Esophagus muscularis mucosa (tissue), 4 donors: ENCODE measurements at places on chromosomes 16 and 17. TPM values are rescaled to one million over a fixed set of nuclear protein-coding genes. Genes with fewer than 3 reads are reported as not detected.

The TEKT3 gene
- not detected for total RNA-seq

The HS3ST2 gene
- 0.71 TPM for total RNA-seq

The CACNG1 gene
- not detected for total RNA-seq

The C17orf78 gene
- total RNA-seq, result not detected

- DNase-seq, result no peak
These were observed 1.3 kb upstream of the SUZ12 start for GRCh38 chr17:31935512-31935911.

GRCh38 chr17:32241640-32242039 is 24.0 kb upstream of the RHBDL3 start:
- DNase-seq, result no peak

DNA sequence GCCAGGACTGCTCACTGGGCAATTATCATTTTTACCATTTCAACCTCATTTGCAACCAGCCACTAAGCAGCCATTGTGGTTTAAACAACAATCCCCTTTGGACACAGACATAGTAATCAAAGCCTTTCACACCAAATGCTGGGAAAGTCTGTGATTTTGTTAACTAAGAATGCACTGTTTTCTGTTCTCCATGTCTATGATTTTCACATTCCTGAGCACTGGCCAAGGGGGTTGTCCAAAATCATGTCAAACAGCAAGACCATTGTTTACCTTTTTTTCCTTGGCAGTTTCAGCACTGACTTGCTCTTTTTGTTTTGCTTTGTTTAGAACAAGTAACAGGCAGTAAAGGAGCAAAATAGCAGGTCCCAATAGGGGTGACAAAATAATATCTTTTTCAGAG is 106.3 kb upstream of the SIAH1 start:
- DNase-seq, result no peak

- DNase-seq, result no peak
These were observed 73.7 kb downstream of the SREBF1 start for GRCh38 chr17:17763136-17763535.

- no peak for DNase-seq
These were observed 24.6 kb downstream of the TMEM11 start for GRCh38 chr17:21189361-21189760.

DNA sequence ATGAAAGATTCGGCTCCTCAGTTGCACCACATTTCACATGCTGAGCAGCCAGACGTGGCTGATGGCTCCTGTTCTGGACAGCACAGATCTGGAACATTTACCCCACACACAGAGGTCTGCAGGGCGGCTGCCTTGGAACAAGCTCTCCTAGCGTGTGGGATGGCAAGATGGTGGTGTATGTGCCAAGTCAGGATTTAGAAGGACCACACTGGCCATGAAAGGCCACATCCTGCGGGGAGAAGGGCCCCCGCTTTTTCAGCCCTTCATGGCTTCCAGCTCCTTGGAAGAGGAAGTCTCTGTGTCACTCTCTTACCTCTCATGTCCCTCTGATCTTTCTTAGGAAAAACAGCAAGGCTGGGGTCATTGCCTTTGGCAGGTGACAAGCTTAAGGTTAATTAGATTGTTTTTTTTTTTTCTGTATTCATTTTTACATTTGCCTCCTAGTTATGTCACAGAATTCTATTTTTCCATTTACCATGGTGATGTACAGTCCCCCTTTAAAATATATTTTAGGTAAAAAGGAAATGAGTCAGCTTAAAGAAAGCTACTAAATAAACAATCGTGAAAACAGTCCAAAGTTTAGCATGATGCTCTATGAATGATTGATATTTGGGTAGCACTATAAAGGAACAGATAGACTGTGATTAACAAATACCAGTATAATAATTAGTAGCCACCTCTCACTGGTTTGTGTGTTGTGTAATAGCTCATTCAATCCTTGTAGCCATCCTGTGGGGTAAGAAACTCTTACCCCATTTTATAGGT is 396.6 kb downstream of the CPPED1 start:
- DNase-seq, result no peak

DNA sequence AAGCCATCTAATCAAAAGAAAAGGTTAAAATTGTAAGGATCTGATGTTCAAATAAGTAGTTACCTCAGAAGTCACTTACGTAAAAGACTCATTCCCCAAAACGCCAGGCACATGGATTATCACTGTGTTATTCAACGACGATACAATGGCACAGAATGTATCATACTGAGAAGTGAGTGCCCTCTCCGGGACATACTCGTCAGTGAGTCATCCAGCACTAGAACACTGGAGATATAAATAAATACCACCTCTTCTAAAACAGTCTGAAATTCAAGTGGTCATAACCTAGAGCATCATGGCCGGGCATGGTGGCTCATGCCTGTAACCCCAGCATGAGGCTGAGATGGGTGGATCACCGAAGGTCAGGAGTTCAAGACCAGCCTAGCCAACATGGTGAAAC is 24.9 kb downstream of the USP31 start:
- DNase-seq, result no peak

- DNase-seq, result no peak
These were observed 6.0 kb downstream of the CIITA start for GRCh38 chr16:10883004-10883403.
